ENCODE measurements at places on chromosomes 12 and 14.
A peak's percentile ranks its signal among the peaks of the same experiment; 100 is the strongest.

GRCh38 chr14:53663709-53664108 lies 292.9 kb downstream of the BMP4 start:
- no peak for DNase-seq

- no peak for DNase-seq
These were observed 25.0 kb upstream of the NR1H4 start for GRCh38 chr12:100448656-100449055.

- no peak for DNase-seq
These were observed 85.3 kb upstream of the FLRT2 start for GRCh38 chr14:85444635-85445034.

- DNase-seq: no peak
These were observed 13.0 kb upstream of the FMNL3 start for GRCh38 chr12:49720214-49720613.

GRCh38 chr14:89866458-89866857 lies 88.1 kb downstream of the EFCAB11 start:
- no peak for DNase-seq

GRCh38 chr14:70498191-70498590 lies 36.6 kb downstream of the ADAM20 start:
- no peak for DNase-seq

GRCh38 chr12:53710091-53710490 lies 17.2 kb downstream of the CALCOCO1 start:
- no peak for DNase-seq

DNA sequence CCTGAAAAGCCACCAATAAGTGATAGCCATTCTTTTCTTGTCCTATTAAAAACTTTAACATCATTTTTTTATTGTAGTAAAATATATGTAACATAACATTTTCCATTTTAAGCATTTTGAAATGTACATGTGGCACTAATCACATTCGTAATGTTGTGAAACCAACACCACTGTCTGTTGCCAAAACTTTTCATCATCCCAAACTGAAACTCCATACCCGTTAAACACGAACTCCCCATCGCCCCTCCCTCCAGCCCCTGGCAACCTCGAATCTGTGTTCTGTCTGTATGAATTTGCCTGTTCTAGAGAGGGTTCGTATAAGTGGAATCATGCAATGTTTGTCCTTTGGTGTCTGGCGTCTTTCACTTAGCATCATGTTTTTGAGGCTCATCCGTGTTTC lies 75.9 kb downstream of the CCDC92 start:
- DNase-seq: no peak

- DNase-seq: no peak
These were observed 22.4 kb downstream of the PALS1 start for GRCh38 chr14:67263499-67264149.

DNA sequence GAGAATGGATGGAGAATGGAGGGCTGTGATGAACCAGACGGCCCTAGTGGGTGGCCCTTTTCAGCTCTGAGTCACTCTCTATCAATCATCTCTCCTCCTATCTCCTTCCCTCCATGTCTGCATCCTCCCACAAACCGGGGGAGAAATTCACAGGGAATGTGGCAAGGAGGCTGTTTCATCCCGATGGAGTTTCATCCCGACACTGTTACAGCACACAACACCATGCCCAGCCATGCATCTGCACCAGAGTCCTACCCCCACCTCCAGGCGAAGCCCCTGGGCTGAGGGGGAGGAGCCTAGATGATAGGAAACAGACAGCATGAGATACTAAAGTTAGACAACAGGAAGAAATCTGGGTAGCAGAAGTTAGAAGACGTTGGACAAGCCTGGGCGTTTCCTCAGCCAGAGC lies 20.8 kb downstream of the SLC8B1 start:
- no peak for DNase-seq

DNA sequence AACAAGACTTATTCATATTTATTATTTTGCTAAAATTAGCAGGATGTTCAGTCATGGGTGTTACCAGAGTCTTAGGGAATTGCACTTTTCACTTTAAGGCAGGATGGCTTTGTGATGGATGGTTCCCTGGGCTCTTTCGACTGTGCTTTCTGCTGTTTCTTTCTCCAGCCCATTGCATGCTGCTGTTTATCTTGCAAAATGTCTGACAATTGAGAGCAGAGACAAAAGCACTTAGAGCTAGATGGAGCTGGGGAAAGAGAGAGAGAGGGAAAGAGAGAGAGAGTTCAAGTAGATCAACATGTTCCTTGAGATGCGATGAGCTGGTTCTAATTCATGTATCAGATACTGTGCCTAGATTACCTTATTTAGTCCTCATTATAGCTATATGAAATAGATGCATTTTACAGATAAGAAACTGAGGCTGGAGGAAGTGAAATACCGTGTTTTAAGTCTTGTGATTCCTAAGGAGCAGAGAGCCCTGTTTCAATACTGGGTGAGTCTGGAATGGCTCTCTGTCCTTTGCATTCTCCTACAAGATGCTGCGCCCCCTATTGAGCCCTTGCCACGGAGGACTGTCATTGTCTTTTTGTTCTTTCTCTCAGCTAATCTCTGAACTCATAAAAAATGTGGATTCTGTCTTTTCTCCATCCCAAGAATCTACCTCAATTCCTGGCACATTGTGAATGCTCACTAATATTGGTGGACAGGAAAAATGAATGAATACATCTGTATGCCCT lies 227.9 kb downstream of the ALG10B start:
- DNase-seq: no peak

GRCh38 chr12:125217308-125217707 lies 152.1 kb downstream of the AACS start:
- DNase-seq: no peak

DNA sequence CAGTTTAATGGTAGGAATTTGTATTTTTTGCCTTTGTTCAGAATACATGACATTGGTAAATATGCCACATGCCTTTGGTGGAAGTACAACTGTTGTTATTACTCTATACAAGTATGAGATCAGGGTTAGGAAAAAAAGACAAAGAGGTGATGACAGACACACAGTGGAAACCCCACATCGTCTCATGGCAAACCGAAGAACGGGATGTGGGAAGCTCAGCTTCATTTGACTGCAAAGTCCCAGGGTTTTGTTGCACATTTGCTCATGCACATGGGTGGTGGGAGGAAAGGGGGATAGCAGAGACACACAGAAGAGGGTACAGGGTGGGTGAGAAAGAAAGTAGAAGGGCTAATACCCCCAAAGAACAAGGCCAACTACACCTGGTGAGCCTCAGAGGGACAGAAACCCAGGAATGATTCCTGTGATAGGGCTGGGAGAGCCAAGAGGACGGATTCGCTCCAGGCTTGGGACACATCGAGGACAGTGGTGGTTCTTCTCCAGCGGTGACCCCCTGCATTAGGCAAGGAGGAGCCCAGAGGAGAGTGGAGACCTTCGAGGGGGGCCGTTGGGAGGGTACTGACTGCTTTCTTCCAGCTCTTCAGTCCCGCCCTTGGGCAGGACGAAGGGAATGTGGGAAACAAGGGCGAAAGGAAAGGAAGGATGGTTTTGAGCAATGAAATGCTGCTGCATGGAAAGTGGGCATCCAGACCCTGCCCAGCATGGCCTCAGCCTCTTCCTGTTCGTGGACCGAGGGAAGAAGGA lies 8.1 kb downstream of the VAMP1 start:
- DNase-seq: no peak

- peak; percentile 12 for DNase-seq
These were observed 62.5 kb downstream of the DRAM1 start for GRCh38 chr12:101939856-101940265.

GRCh38 chr12:101939306-101939705 lies 61.9 kb downstream of the DRAM1 start:
- DNase-seq: no peak

GRCh38 chr12:26410689-26411088 lies 215.3 kb downstream of the SSPN start:
- no peak for DNase-seq

- no peak for DNase-seq
These were observed 92.0 kb downstream of the EMP1 start for GRCh38 chr12:13288501-13288900.

DNA sequence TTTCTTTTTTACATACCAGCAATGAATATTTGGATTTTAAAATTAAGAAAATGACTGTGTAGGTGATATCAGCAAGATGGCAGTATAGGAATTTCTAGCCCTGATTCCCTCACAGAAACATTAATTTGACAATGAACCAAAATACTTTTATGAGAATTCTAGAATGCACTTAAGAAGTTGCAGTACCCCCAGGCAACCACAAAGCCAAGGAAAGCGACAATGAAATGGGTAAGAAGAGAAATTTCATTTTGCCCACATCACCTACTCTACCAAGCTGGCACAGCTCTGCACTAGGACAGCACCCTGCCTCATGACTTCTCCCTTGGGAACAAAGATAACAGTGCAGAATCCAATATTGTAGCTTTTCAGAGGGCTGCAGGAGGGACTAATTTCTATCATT lies 6.6 kb downstream of the OR9K2 start:
- DNase-seq: no peak

- DNase-seq: no peak
These were observed 3.0 kb upstream of the MAP3K9 start for GRCh38 chr14:70812124-70812818.

DNA sequence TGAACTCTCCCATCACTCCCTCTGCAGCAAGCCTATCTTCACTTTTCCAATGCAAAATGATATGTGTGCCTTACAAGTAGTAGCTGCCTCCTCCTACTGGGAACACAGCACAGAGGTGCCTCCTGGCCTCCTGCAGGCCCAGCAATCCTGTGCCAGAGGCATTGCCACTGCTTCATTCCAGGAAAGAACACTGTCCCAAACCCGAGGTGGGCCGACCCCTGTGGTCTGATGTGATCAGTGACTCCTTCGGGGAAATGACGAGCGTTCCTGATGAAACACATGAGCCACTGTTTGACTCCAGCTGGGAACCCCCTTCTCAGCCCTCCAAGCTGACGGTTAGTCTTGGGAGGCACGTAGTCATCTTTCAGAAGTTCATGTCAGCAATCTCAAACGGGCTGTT lies 19.5 kb downstream of the PSMC1 start:
- DNase-seq: no peak

- no peak for DNase-seq
These were observed 272.6 kb downstream of the FOXG1 start for GRCh38 chr14:29039171-29039570.

GRCh38 chr12:61524851-61525250 lies 735.4 kb upstream of the USP15 start:
- DNase-seq: no peak

GRCh38 chr14:60275932-60276331 lies 26.9 kb downstream of the PPM1A start:
- no peak for DNase-seq

GRCh38 chr14:55128386-55129085 lies 516 bp upstream of the LGALS3 start:
- DNase-seq: no peak

DNA sequence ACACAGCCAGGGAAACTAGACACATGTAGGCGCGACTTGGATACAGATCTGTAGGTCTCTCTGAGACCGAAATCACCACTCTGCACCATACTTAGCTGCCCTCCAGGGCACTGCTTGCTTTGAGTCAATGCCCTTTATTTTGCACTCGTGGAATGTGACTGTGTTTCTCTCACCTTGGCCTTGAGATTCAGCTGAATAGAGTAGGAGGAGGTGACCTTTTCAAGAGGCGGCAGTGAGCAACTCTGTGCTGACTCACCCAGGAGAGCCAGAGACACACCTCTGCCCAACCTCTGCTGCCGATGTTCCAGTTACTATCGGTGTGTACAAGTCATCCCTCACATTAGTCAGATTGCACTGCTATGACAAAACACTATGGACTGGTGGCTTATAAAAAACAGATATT lies 583.4 kb downstream of the VRK1 start:
- peak; percentile 28 for DNase-seq

DNA sequence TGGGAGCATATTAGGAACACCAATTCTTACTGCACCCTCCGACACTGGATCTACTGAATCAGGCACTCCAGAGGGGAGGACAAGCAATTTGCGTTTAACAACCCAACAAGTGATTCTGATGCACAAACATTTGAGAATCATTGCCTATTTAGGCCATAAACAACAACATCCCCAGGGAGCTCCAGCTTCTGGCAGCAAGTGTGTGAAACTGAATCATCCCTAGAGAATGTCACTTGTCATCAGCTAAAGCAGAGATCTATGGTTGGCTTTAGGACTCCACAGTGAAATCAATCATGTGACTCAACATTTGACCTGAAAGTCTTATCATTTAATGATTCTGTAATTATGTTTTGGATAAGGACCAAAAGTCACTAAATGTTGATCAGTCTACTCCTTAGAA lies 505.0 kb upstream of the FLRT2 start:
- no peak for DNase-seq

GRCh38 chr12:76057326-76057725 lies 25.8 kb upstream of the PHLDA1 start:
- DNase-seq: no peak

DNA sequence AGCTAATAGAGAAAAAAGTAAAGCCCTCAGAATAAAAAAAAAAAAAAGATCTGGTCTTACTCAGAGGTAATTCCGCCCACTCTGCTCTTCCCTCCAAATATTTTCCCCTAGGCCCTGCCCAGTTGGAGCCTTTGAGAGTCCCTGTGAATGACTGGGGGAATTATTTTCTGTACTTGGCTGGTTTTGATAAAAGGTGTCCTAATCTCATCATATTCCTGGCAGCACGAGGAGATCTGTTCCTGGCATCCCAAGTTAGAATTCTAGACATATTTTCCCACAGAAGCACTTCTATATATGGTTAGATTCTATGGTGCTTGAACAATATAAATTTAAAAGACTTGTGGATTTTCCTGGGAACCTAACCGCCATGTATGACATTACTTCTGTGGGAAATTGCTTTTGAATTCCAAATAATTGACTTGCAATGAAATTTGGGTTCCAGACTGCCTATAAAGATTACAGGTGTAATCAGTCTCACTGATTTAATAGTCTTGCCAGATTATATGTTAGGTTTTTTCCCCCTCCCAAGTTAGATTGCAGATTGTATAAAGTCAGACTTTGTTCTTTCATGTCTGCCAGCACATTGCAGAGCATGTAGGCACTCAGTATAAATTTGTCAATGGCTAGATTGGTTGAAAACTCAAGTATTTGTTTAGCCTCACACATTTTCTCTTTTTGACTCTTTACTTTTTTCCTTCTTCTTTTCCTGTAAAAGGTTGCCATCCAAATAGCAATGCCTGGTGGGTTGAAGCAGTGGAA lies 12.3 kb downstream of the GPX2 start:
- no peak for DNase-seq

- no peak for DNase-seq
These were observed 36.2 kb upstream of the NKX2-8 start for GRCh38 chr14:36618641-36619040.

- no peak for DNase-seq
These were observed 438.8 kb upstream of the USP15 start for GRCh38 chr12:61821381-61821780.

GRCh38 chr12:8590842-8591545 lies 21.7 kb downstream of the AICDA start:
- DNase-seq: no peak

Data from stimulated activated CD4-positive, alpha-beta T cell treated with anti-CD3 and anti-CD28 coated beads, Interleukin-1b, Interleukin-23, amount 100 ng/mL, for 1 hour (primary cell).